ENCODE measurements at places on chromosomes 5 and 9. TPM values are rescaled to one million over a fixed set of nuclear protein-coding genes. Genes with fewer than 3 reads are reported as not detected.

DNM1 gene
- total RNA-seq, result 71.9 TPM

OXCT1 gene
- 39.2 TPM for total RNA-seq

DOLPP1 gene
- total RNA-seq, result 13.5 TPM

SDHA gene
- total RNA-seq, result 121 TPM

BICD2 gene
- 37.0 TPM for total RNA-seq

CATSPER3 gene
- 0.58 TPM for total RNA-seq
